ENCODE measurements at places on chromosomes 4 and X. TPM values are rescaled to one million over a fixed set of nuclear protein-coding genes. Genes with fewer than 3 reads are reported as not detected.

Gene SUPT20HL1
- total RNA-seq = not detected

Gene AKAP4
- not detected for total RNA-seq

Gene INTU
- 0.32 TPM for total RNA-seq

Gene LEF1
- total RNA-seq = 211 TPM

Gene ETDB
- total RNA-seq = not detected

Gene SPACA5
- not detected for total RNA-seq

Gene FOXP3
- total RNA-seq = 11.9 TPM

Gene APOOL
- total RNA-seq = 22.0 TPM

Gene SMIM31
- total RNA-seq = not detected

Gene XAGE3
- total RNA-seq = not detected

Gene PRR32
- total RNA-seq = not detected

DNA sequence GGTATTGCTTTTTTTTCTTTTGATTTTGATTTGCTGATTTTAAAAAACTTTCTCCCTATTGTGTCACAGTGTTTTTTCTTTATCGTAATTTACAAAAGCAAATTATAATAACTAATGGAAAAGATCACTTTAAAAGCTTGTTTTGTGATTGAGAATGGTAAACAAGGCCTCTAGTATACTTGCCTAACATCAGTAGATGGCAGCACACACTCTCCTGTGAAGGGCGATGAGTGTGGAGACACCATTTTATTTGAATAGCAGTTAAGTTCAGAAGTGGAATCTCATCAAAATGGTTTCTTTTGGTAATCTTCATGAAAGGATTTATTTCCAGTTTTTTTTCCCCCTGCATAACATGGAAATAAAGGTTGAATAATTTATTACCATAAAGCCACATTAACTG lies 72.3 kb downstream of the PAK3 start:
- DNase-seq = no peak

- DNase-seq = no peak
Observed at GRCh38 chr4:73692254-73692653, 48.1 kb upstream of the CXCL8 start.

GRCh38 chrX:65587616-65588526 lies 53.3 kb upstream of the LAS1L start:
- DNase-seq = no peak

DNA sequence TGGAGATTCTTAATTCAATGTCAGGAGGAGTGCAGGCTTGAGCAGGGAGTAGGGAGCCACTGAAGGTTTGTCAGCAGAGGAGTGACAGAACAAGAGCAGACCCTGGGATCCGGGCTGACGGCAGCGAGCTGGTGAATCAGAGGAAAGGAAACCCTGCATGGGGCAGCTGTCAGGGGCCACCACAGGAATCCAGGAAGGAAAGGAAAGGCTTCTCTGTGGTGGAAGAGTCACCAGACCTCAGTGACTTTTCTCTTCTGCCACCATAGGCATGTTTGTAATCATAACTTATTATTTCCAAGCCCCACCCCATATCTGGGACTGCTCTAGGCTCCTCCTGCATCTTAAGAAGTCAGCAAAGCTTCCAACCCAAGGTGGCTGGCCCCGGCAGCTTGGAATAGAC lies 150.9 kb downstream of the BCOR start:
- DNase-seq = no peak

- no peak for DNase-seq
Observed at GRCh38 chr4:177099211-177099610, 210.5 kb upstream of the NEIL3 start.

DNA sequence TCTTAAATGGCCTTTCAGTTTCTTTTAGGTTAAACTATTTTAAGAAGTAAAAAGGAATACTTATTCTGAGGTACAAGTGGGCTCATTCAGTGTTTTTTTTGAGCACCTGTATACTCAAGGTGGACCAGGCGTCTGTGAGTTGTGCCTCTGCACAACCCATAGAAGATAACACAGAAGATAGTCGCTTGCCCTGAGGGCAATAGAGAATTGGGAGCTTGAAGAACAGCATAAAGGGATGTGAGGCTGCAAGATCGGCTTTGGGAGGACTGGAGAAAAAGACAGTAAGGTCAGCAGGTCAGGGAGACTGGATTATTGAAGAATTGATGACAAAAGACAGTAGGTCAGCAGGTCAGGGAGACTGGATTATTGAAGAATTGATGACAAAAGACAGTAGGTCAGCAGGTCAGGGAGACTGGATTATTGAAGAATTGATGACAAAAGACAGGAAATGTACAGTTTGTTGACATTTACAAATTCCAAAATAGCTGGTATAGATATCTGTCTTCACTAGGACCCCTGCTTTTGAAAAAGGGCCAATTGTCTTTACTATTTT lies 3.1 kb downstream of the CPE start:
- DNase-seq = no peak

DNA sequence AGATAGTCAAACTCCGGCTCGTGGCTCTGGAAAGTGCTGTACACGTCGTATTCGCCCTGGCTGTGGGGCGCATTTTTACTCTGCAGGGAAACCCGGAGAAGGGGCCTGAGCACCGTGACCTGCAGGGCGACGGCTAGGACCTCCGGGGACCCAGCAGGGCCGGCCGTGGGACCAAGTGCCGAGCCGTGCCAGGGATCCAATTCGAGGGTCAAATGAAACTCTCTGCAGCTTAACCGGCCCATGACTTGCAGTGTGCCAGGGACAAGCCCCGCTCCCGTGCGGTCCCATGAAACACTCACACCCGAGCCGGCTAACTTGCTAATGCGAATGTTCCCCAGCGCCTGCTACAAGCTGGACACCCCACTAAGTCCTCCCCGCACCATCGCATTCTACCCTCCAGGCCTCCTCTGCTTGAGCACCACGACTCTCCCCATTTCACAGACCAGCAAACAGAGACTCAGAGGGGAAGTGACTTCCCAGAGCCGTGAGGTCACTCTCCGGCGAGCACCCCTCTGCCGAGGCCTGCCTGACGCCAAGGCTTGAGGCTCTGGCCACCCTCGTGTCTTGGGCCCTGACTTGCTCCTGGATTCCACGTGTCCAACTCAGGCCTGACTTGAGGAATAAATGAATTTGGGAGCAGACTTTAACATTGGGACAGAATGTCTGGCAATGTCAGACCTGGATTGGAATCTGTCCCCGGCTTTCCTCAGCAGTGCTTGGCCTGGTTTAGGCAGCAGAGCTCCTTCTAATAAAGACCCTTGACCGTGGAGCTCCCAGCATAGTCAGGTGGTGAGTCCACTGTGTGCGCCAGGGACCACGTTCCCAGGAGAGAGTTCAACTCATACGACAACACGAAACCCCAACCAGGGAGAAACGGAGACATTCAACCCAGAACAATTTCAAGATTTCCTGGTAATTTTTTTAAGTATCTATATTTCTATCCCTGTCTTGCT lies 93.6 kb downstream of the PPP2R2C start:
- no peak for DNase-seq

GRCh38 chrX:137101273-137101990 lies 67.6 kb upstream of the GPR101 start:
- DNase-seq = no peak

DNA sequence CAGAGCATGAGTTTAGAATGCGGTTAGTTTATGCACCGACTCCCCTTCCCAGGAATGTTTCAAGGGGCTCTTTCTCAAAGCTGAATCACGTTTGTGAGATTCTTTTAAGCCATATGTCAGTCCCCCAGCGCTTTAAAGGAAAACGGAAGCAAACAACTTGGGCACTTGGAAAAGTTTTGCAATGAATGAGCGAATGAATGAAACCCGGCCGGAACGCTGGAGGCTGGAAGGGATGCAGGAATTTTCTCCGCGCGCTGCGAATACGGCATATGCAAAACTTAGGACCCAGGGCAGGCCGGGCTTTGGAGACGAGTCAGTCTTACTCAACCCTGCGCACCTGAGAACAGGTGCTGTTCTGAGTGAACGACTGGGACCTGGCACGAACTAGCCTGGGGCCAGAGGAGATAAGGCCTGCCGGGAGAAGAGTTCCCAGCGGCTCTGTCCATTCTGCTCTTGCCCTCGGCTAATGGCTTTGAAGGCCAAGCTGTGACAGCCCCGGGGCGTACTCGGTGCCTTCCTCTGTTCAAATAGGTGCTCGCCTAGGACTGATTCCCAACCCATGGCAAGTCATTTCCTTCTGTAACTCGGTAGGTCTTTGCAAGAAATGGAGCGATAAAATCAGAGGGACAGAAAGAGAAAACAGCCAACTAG lies 743 bp upstream of the NRK start:
- DNase-seq = no peak

GRCh38 chr4:67436742-67437141 lies 108.6 kb downstream of the CENPC start:
- DNase-seq = no peak

DNA sequence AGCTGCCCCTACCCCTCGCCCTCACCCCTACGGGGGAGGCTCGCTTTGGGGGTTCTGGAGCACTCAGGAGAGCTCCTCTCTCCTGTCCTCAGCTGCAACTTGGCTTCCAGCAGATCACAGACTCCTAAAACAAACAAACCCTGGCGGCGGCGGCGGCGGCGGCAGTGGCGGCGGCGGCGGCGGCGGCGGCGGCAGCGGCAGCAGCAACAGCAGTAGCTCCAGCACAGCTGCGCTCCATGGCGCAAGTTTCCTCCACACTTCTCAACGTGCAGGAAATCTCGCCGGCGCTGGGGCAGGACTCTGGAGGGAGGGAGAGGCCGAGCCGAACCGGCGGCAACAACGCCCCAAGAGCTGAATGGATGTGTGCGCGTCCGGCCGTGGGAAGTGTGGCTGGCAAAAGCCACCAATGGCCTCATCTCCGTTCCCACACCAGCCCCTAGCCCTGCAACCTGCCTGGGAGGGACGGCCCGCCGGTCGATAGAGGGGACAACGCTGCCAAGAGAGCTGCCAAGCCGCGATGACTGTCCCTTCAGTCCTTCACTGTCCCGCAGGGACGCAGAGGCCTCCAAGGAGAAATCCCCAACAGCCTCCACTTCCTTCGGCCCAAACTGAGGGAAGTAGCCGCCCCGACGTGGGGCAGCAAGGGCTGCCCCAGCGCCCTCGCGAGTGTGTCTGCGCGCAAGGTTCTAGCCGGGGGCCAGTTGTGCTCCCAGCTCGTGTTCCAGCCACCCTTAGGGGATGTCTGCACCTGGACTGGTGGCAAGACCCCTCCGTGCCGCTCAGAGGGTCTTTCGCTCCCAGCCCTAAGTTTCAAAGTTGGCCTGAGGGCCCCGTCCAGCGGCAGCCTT lies 775 bp downstream of the SHROOM4 start:
- no peak for DNase-seq

DNA sequence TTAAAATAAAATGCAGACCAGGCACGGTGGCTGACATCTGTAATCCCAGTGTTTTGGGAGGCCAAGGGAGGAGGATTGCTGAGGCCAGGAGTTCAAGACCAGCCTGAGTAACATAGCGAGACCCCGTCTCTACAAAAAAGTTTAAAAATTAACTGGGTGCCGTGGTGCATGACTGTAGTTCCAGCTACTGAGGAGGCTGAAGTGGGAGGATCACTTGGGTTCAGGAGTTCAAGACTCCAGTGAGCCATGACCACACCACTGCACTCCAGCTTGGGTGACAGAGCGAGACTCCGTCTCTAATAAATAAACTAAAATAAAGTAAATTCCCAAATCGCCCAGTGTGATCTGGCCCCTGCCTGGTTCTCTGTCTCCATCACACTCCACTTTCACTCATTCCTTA lies 43.7 kb downstream of the TENM3 start:
- no peak for DNase-seq

GRCh38 chrX:67781132-67781531 lies 237.3 kb downstream of the AR start:
- DNase-seq = no peak

GRCh38 chr4:169269916-169270809 lies 593 bp downstream of the SH3RF1 start:
- peak; percentile 41 for DNase-seq

Data from activated naive CD8-positive, alpha-beta T cell treated with anti-CD3 and anti-CD28 coated beads for 36 hours (primary cell).